ENCODE measurements at places on chromosomes 7 and 10. TPM values are rescaled to one million over a fixed set of nuclear protein-coding genes. Genes with fewer than 3 reads are reported as not detected.

GRCh38 chr10:101215397-101216206 is 13.7 kb downstream of the LBX1 start:
- no peak for DNase-seq

DNA sequence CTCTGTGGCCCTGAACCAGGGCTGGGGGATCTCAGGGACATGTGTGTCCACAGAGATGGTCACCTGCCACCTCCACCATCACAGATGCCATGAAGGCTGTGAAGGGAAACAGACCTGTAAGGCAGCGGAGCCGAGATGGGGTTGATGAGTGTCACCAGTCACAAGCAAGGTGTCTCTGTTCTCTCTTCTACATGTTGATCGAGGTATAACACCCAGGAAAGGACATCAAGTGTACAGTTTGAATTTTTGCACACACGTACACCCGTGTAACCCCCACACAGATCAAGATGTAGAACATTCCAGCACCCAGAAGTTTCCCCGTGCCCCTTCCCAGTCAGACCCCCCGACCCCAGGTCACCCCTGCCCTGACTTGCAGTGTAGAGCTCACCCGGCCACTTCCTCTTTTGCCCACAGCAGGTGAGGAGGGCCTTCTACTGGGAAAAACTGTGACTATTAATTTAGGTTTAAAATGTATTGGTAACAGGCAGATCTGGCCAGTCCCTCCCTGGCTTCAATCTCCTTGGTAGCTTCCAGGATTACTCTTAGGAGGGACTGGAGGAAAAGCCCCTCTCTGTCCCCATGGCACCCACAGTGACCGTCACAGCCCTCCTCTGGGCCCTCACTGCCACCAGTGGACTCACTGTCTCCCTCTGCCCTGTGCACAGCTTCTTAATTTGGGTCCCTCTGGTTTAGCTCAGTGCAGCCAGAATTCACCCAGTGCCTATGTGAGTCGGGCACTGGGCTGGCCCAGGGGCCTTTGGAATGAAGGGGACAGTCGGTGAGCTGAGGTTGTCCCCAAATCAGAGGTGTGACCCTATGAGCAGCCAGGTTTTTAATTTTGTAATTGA is 108.2 kb downstream of the LHPP start:
- DNase-seq = no peak

DNA sequence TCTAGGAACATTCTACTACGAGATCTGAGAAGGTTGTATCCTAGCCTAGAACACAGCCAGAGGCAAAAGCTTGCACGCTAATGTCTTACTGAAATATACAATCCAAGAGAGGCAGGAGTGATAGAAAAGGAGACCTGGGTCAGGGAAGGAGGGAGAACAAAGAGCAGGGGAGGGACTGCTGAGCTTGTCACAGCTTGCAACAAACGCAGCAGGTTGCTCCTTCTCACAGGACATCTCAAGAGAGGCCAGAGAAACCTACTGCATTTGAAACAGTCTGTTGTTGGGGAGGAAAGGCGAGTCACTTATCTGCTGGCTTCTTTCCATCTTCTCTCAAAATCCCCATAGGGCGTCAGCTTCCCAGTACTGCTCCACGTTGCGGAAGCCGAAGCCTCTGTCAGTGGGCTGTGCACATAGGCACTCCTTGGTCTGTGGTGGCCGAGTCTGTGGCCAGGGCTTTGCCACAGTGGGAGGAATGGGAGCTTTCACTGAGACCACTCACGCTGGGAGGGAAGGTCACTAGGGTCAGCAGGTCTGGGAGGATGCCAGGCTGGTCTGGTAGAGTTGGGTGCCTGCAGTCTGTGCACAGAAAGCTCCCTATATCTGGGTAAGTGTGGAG is 25.8 kb upstream of the GPNMB start:
- no peak for DNase-seq

GRCh38 chr7:101857358-101857811 is 40.0 kb downstream of the CUX1 start:
- no peak for DNase-seq

DNA sequence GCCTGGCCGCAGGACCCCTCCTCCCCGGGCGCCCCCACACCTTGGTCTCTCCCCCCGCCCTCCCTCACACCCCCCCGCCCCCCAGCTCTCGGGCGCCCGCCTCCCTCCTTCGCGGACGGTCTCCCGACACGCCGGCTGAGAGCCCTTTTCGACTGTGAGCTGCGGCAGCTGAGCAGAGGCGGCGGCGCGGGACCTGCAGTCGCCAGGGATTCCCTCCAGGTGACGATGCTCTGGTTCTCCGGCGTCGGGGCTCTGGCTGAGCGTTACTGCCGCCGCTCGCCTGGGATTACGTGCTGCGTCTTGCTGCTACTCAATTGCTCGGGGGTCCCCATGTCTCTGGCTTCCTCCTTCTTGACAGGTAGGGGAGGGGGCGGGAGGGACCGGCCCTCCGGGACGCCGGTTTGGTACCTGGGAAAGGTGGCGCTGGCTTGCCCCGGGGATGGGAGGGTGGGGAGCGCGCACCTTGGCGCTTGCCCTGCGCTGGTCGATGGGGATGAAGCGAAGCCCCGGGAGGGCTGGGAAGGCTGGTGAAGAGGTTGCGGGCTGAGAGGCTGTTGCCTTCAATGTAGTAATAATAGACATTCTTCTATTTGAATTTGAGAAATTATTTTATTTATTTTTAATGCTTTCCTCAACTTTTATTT is at the start of gene BMPER:
TSS of gene BMPER (plus strand) at position 151 of the 644 bp plus-strand sequence. CDS start at position 226, 75 bp downstream.
- DNase-seq = peak; percentile 25

DNA sequence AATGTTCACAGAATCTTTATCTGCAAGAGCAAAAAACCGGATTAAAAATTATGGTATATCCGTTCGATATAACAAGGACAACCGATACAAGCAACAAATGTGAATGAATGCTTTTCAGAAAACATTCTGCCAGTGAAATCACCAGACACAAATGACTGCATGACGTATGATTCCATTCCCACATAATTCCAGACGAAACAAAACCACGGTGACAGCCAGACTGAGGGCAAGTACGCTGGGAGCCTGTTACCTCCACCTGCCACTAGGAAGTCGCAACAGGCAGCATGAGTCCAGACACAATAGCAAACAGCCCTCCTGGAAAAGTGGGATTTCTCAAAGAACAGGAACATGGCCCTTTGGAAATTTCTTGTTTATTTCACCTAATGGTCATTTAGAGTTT is 41.7 kb downstream of the MAD1L1 start:
- no peak for DNase-seq

- DNase-seq = no peak
These were observed 111.3 kb upstream of the PPP2R2D start for GRCh38 chr10:131789516-131789915.

DNA sequence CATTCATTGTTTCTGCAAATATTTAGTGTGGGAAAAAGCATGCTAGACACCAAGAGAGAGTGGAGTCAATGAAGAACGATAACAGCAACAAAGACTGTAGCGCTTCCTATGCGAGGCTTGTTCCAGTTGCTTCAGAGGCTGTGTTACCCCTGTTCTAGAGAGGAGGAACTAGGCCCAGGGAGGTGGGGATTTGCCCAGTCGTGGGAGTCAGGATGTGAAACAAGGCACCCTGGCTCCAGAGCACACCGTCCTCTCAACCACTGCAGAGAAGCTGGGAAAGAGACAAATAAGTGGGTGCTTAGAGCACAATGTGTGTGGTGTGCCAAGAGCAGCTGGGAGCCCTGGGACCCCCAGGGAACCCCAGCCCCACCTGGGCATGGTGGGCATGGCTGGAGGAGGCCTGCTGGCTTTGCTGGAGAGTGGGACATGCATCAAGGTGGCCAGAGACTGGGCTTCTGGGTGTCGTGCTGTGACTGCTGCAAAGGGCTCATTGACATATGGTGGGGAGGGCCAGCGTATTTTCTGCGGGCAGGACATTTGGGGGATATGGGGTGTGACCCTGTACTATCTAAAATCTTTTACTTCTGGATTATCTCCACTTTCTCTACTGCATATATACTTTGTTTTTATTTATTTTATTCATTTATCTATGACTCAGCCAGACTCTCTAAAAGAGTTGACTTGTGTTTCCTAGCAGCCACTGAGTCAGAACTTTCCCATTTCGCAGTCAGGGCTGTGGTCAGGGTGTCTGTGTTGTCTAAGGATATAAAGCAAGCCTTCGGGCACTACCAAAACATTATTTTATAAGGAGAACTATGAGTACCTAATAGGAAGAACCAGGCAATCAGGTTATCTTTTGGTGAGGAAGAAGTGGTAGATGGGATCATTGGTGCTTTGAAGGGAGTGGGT is 95.4 kb downstream of the TCF7L2 start:
- no peak for DNase-seq

DNA sequence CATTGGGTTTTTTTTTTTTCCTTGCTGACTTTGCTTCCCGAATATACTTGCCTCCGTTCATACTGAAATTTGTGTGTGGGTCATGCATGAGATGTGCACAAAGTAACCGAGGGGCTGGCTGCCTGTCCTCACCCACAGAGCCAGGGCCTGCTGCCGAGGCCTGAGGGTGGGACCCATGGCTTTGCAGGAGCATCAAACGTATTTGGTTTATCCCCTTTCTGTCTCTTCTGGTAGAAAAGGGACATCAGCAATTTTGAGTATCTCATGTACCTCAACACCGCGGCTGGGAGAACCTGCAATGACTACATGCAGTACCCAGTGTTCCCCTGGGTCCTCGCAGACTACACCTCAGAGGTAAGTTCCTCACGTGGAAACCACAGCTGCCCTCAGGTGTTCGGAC is 3.5 kb upstream of the LRRC18 start:
- DNase-seq = no peak

- no peak for DNase-seq
These were observed 86.4 kb downstream of the SNX10 start for GRCh38 chr7:26378016-26378415.

- DNase-seq = peak; percentile 75
These were observed at the start of gene ARID5B for GRCh38 chr10:61900829-61901792. ARID5B (plus strand) TSS chr10:61901699; CDS start chr10:61901710, 11 bp downstream.

- DNase-seq = no peak
These were observed 6.1 kb upstream of the CPA4 start for GRCh38 chr7:130286881-130287280.

DNA sequence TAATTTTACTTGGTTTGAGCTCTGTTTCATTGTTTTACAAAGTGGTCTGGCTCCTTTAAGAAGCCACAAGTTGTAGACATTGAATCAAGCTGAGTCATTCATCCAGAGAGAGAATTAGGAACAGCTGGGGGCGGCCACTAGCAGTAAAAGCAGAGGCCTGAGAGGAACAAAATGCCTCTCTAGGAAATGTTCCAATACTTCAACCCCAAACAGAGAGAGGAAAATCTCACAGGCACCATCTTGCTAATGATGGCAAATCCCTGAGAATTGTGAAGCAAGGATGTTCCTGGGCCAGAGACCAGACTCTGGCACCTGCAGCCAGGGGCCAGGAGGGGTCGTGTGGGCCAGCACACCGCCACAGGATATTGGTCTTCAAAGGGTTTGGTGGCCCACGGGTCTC is 26.5 kb upstream of the TRIL start:
- DNase-seq = peak; percentile 26

The PNLIPRP1 gene
- 2.1 TPM for total RNA-seq

The GOLGA7B gene
- total RNA-seq = 3.3 TPM

The NANOS1 gene
- 0.60 TPM for total RNA-seq

The TRA2A gene
- total RNA-seq = 57.1 TPM

The LRRTM3 gene
- total RNA-seq = not detected

The VPS37D gene
- total RNA-seq = 13.5 TPM

The ARPC1B gene
- total RNA-seq = 123 TPM
